ENCODE measurements at places on chromosomes 11 and 22. TPM values are rescaled to one million over a fixed set of nuclear protein-coding genes. Genes with fewer than 3 reads are reported as not detected.

ALKBH8 gene
- total RNA-seq = 8.0 TPM

OR51B5 gene
- not detected for total RNA-seq

SMTNL1 gene
- not detected for total RNA-seq

SLC17A6 gene
- total RNA-seq = not detected

MPPED2 gene
- not detected for total RNA-seq

TEX54 gene
- total RNA-seq = not detected

CYTH4 gene
- 1.5 TPM for total RNA-seq

FXYD6 gene
- 0.50 TPM for total RNA-seq

SPTBN2 gene
- total RNA-seq = 15.1 TPM

MAP6 gene
- 1.1 TPM for total RNA-seq

C11orf42 gene
- total RNA-seq = not detected

SEPTIN3 gene
- total RNA-seq = 0.90 TPM

SMIM35 gene
- total RNA-seq = not detected

RPUSD4 gene
- total RNA-seq = 16.3 TPM

SLC37A4 gene
- 11.4 TPM for total RNA-seq

APOBEC3H gene
- 0.21 TPM for total RNA-seq

Data from A549 treated with Hydrocortisone at 1 μM for 4 hours (cell line).